ENCODE measurements at places on chromosomes 2 and 18.
A peak's percentile ranks its signal among the peaks of the same experiment; 100 is the strongest.

DNA sequence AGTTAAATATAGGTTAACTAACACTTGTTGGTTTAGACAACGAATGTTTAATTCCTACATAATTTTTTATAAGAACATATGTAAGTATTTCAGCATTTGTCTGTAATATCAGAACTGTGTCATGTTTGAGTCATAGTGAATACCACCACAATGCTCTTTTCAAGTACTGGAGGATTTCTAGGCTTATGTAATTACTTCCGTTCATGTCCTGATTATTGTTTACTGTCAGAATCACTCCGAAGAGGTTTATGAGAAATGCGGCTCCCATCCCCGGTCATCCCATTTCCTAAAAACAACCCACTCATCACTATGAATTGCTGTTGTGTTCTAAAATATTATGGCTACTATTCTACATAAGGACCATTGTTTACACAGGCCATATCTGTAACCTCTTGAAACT is 45.1 kb downstream of the CDH19 start:
- DNase-seq = no peak

DNA sequence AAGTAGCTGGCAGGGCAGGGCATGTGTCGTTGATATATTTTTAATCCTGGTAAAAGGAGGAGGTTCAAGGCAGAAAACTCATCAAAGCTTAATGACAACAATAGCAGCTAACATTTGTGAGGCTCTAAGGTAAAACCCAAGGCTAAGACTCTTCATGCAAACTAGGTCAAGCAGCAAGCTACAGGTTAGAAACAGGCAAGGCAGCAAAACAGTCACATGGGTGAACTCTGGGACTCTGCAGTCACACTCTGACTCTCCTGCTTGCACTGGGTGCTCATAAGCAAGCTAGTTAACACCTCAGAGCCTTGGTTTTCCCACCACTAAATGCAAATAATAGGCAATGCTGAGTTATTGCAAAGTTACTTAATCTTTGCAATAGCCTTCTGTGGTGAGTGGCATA is 7.9 kb downstream of the IL1RN start:
- no peak for DNase-seq

DNA sequence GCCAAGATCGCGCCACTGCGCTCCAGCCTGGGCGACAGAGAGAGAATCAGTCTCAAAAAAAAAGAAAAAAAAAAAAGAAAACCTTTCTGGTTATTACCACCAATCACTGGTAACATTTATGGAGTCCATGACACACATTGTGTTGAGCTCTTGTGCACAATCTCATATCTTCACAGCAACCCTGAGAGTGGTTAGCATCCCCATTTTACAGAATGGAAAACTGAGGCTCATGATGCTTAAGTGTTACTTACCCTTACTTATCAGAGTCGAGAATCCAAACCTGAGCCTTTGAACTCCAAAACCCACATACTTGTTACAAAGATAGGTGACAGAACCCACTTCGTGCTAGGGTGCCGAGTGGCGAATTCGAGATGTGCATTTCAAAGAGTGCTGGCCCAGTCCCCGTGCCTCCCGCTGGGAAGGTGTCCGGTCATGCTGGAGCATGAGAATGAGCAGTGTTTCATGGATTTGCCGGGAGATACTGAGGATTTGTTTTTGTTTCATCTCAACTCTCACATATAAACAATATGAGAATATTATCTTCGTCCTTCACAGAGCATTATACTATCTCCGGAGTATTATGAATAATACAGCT is 50.9 kb downstream of the CYP27C1 start:
- no peak for DNase-seq

DNA sequence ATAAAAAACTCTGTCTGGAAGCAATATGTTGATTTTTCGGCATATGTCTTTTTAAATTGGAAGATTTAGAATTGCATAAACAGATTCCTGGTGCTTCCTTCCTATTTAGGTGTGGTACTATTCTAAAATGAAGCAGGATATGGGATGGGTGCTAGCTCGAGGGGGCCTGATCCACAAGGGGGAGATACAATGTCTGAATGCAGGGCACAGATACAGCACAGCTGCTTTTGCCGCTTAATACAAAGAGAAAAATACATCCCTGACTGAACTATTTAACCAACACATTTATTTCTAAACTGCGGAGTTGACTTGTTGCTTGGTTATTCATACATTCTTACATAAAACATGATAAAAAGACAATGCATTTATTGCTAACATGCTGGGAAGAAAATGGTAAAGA is 169.1 kb downstream of the TMEFF2 start:
- no peak for DNase-seq

DNA sequence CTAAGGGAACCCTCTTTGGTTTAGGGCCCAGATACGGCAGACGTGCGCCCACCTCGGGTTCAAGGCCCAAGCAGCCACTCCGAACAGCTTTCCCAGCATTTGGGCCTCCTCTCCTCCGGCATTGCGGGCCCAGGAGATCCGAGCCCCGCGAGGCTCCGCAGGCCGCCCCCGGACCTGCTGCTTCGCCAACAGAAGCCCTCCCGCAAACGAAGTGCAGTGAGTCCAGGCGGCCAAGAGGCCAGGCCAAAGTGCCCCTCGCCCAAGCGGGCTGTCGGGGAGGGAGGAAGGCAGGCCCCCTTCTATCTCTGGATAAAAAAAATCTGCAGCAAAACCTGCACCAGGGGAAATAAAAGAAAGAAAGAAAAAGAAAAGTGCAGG is 6.0 kb downstream of the EN1 start:
- DNase-seq = no peak

GRCh38 chr2:59383473-59383872 is 1142.3 kb upstream of the FANCL start:
- DNase-seq = no peak

DNA sequence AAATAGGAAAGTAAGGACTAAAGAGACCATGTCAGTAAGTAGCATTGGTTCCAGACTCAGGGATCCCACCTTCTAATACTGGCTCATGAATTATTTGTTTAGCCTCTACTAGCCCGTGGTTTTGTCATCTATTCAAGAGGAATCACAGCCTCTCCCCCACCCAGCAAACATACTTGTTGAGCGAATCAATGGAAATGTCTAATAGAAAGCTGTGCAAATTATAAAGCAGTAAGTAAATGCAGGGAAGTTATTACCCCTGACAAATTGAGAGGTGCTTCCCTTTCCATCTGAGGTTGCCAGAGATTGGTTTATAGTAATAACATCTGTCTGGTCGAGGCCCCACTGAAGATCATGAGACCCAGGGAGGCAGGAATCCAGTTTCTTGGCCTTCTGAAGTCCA is 219.3 kb upstream of the OSR1 start:
- no peak for DNase-seq

DNA sequence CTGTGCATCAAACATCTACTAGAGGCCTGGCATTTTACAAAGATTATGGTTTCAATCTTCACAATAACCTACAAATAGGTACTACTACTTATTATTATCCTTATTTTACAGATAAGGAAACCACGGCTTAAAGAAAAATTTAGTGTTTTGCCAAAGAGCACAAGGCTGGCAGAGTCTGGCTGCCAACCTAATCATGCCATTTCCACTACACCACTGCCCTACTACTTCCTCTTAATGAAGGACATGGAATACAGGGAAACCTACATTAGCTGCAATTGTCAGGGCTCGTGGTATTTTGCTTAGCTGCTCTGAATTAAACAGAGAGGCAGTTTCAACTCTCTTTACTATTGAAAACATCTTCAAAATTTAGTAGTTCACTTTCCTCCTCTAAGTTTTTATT is 5.9 kb downstream of the MBOAT2 start:
- DNase-seq = no peak

DNA sequence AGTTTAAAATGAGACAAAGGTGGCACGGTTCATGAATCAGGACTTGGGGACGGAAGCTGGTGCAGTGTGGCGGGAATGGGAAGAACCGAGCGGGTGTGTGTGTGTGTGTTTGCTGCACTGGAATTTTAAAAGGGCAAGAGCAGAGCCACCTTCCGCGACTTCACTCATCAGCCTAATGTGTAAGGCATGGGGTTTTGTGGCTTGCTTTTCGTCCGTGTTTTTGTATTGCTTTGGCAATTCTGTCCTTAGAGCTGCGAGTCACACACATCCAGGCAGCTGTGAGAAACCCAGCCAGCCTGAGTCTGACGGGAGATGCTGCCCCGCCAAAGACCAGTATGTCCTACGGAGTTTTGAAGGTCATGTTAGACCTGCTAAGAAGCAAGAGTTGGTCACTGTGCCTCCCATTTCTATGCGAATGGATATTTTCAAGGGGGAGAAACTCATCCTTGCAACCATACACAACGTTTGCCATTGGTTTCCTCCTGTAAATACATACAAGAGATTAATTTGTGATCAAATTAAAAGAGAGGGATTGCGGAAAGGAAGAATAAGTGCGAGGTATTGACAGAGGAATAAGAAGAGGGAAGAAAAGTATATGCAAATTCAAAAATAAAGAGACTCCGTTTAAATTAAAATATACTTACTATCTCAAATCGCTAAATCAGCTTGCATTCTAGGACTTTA is 665 bp upstream of the CACNB4 start:
- DNase-seq = peak; percentile 29

DNA sequence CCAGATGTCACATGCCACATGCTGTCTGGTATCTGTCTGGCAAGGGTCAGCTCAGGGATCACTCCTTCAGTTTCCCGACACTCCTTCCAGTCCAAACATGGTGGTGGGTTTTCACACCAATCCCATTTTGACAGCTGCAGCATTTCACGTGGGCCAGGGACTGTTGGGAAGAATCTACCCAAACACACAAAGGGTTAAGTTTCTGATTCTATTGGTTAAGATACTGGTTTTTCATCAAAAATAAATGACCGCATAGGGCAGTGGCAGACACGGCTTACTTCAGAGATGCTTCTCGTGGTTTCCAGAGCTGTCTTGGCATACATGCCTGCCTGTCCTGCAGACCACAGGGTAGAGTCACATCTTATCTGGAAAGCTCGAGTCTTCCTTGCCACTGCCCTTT is 79.7 kb downstream of the PSMG2 start:
- DNase-seq = no peak

DNA sequence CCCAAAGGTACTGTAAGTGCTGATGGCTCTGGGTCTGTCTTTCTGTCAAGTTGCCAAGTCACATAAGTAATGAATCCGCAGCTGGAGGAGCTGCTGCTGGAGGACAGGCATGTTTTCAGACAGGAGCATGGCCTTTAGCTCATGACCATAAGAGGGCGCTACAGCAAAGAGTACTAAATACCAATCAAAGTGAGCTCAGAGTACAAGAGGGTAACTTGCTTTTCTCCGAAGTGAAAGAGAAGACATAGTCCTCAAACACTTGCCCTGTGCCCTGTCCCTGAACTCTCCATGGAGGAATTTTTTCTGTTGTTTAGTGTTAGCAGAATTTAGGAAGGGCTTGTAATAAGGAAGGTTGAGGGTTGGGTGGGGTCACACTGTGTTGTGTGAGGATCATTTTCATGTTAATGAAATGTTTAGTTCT is 58.0 kb upstream of the EML6 start:
- no peak for DNase-seq

DNA sequence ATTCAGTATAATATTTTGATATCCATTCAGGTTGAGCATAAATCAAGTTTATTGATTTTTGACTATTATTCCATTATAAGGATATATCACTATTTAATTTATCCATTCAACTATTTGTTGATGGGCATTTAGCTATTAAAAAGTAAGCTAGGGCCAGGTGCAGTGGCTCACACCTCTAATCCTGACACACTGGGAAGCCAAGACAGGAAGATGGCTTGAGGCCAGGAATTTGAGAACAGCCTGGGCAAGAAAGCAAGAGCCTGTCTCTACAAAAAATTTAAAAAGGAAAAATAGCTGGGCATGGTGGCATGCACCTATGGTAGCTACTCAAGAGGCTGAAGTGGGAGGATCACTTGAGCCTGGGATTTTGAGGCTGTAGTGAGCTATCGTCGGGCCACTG is 183.5 kb downstream of the HNMT start:
- DNase-seq = no peak

- no peak for DNase-seq
Observed at GRCh38 chr18:58038063-58038462, 6.0 kb upstream of the NEDD4L start.

DNA sequence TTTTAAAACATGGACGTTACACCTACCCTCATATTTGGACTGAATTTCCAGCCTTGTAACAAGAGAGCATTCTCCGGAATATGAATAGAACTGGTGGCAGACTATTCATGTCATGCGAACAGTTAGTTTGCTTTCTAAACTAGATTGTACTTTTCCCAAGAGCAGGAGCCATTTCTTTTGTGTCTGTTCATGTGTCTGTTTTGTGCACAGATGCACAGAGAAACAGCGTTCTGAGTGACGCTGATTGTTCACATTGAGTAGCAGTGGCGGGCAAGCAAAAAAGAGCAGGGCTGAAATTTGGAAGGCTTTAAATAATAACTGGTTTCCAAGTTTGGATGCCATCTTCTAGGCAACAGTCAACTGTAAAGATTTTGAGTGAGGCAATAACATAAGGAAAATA is 200.3 kb downstream of the NRXN1 start:
- DNase-seq = no peak

- no peak for DNase-seq
Observed at GRCh38 chr2:101349893-101350662, 37.2 kb downstream of the CREG2 start.

- no peak for DNase-seq
Observed at GRCh38 chr2:231418820-231419640, 23.5 kb downstream of the B3GNT7 start.

DNA sequence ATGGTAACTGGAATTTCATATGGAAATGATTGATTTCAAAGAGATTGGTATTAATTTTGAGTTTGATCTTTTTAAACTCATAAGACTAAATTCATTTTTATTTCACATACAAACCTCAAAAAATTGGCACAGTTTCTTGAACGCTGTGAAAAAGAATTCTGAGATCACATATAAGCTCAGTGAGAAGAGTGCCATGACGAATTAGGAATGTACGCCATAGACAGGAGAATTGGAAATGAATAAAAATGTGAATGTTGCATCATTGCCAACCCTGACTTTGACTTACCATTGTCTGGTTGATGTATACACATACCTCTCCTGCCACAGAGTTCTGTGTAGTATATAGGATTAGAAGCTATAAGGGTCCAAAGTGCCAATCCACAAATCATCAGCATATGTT is 290.4 kb upstream of the ZC3H15 start:
- no peak for DNase-seq

DNA sequence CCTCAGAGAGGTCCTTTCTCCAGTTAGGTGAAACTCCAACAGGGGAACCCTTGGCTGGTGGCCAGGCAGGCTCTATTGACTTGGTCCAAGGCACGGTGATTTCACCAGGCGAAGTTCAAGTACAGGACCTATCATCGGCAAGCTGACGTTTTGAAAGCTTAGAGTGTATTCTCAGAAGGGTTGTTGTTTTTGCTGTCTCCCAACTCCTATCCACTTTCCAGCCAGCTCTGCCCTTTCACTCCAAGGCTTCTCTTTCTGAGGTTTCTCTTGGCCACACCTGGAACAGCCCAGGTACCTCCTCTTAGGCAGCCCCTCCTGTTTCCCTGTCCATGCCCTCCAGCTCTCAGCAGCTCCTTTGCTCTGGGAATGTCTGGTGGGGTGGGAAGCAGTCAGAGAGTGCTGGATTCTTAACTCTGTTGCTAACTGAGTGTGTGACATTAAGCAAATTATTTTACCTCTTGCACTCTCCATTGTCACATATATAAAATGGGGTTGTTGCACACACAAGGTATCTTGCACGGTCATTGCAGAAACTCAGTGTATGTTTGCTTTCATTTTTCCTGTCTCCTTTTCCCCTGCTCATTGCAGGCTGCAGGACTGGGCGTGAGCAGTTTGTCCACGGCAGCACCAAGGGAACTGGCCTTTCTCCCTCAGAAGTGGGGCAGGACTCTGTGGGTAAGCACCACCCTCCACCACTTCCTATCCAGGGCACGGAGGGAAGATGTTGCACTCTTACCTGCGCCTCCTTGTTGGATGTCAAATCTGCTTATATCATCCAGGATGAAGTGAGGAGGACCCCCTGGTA is 30.2 kb downstream of the CAPN13 start:
- DNase-seq = no peak

Measured in right renal cortex interstitium (tissue), 3 donors.